ENCODE measurements at places on chromosomes 6 and 20.

GRCh38 chr20:54262671-54263070 lies 54.8 kb downstream of the PFDN4 start:
- DNase-seq: no peak

DNA sequence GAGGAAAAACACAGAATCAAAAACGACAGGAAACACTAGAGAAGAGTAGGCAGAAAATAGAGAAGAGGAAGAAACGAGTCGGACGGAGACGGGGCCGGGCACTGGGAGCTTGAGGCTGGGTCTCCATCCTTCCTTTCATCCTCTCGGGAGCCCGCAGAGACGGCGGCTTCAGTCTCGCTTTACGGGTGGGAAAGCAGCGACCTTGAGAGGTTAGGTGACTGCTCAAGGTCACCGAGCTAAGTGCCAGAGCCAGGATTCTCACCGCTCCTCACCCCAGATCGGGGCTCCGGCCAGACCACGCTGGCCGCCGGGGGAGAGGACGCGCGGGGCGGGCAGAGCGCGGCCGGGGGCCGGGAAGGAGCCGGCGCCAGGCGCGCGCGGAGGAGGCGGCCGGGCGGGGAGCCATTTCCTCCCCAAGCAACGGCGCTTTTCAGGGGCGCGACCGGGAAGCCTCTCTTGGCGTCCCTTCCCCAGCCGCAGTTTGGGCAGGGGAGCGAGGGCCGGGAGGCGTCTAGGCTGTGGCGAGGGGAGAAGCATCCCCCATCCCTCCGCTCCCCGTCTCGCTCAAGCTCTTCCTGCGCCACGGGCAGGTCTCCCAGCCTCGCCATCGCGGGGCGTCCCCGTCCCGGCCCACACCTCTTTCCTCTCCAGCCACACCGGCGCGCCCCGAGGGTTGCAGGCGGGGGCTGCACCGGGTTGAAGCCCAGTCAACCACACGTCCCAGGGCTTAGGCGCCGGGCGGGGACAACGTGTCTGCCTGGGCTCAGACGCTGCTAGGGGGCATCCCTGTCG lies 24.1 kb upstream of the MAP3K7 start:
- peak; percentile 8 for DNase-seq

- no peak for DNase-seq
Observed at GRCh38 chr6:19070520-19070919, 683.4 kb downstream of the RNF144B start.

- peak; percentile 13 for DNase-seq
Observed at GRCh38 chr20:58228484-58229197, at the start of gene ANKRD60. Gene ANKRD60 (minus strand): TSS chr20:58228653. CDS start chr20:58228653, 0 bp downstream.

GRCh38 chr6:111482188-111482958 lies 645 bp downstream of the REV3L start:
- DNase-seq: peak; percentile 17

GRCh38 chr6:107473660-107474059 lies 14.3 kb upstream of the PDSS2 start:
- no peak for DNase-seq

DNA sequence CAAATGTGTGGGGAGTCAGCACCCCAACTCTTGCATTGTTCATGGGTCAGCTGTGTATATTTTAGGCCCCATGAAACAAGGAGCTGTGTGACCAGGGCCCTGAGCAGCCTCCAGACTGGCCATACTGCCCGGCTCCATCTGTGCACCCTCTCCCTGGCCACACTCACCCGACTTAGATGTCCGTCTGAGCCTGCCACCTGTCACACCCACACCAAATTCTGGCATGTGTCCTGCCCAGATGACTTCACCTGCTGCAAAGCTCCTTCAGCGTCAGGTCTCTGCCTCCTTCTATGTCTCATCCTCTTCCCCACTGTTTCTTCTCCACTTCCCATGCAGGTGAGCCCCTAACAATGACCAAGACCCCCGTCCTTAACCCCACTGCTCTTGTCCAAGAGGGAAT lies 88.1 kb upstream of the THBS2 start:
- no peak for DNase-seq

DNA sequence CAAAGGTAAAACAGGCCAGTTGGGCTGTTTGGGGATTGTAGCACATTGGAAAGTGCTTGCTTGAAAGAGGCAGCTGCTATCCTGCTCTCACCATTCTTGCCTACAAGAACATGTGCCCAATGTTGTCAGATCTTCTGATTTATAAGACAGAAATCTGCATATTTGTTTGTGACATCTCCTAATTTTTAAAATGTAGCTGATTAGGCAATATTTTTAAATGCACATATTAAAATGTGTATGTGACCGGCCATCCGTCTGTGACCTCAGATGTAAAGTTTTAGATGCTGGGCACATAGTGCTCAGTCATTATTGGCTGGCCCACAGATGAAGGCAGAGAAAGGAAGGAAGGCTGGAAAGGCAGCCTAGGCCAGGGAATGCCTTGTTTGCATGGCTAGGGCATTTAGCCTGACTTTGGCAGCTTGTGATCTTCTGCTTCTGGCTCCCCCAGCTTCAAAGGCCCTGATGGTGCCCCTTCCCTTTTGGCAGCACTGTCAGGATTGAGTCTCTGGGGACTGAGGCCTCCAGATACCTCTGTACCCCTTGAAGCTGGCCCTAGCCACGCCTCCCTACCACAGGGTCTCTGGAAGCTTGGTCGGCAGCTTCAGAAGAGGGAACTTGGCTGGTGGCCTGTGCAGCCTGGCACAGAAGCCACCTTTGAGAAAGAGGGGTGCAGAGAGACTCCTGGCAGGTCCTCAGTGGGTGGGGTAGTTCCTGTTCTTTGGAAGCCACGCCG lies 6.4 kb downstream of the SNPH start:
- DNase-seq: no peak

DNA sequence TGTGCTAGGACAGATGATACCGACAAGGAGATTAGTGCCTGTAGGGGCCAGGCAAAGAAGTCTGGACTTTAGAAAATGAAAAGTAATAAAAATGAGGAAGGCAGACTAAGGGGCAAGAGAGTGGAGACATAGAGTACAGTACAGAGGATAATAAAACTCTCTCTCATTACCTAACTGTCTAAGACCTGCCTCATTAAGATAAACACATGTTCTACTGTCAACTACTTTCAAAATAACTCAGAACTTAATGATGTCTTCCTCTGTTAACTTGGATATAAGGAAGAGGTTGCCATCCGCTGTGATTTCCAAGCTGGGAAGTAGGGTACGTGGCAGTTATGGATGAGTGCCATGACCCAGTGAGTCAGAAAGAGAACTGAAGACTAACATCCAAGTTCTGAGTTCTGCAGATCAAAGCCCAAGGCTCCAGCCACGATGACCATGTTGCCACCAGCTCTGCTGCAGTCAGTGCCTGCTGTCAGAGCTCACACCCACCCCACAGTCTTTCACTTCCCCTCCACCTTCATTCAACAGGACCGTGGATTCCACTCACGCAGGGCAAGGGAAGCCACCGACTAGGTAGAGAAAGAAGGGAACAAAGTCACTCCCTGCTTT lies 81.8 kb downstream of the KIF16B start:
- DNase-seq: no peak

DNA sequence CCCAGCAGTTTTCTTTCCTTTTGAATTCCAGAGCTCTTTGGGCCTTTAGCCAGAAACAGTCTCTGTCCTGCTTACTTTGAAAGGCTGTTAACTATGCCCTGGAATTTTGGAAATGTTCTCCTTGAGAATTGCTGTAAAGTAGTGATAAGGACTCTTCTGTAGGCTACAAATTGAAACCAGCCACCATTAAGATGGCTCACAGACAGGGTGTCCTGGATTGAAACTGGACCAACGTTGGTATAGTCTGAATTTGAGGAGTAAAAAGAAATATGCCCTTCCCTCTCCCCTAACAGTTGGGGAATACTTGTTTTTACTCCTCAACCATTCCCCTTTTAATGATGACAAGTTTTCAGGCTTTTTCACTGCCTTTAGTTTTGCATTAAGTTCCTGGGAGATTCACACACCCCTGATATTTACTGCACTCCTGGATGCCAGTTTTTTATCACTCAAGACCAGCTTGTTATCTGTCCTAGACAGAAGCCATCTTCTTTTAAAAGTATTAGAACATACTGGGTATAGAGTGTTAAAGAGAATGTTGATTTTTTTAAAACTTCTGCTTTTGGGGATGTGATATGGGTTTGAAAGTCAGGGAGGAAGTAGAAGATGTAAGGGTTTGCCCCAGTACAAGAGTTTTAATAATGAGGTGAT lies 21.9 kb downstream of the TOP1 start:
- no peak for DNase-seq

DNA sequence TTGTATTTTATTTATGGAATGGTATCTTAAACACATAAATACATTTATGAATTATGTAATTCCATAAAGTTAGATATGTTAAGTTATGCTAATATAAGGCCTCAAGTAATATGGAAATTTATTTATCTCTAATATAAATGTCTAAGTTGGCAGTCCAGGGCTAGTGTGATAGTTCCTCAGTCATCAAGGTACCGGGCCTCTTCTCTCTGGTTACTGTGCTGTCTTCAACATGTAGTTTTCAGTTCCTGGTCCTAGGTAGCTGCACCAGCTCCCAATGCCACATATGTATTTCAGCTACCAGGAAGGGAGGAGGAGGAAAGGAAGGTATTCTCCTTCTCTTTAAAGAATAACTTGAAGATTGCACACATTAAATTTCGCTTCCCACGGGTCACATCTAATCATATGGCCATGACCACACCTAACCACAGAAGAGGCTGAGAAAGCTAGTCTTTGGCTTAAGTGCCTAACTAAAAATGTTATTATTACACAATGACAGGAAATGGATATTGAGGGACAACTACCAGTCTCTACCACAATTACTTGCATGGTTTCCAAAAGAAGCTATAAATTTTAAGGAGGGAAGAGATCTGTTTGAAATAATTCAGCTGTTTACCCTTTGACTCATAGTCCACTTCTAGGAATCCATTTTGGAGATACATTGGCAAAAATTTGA lies 68.6 kb downstream of the BCKDHB start:
- DNase-seq: no peak

- no peak for DNase-seq
Observed at GRCh38 chr6:127518191-127518709, 885 bp downstream of the MTCL3 start.

DNA sequence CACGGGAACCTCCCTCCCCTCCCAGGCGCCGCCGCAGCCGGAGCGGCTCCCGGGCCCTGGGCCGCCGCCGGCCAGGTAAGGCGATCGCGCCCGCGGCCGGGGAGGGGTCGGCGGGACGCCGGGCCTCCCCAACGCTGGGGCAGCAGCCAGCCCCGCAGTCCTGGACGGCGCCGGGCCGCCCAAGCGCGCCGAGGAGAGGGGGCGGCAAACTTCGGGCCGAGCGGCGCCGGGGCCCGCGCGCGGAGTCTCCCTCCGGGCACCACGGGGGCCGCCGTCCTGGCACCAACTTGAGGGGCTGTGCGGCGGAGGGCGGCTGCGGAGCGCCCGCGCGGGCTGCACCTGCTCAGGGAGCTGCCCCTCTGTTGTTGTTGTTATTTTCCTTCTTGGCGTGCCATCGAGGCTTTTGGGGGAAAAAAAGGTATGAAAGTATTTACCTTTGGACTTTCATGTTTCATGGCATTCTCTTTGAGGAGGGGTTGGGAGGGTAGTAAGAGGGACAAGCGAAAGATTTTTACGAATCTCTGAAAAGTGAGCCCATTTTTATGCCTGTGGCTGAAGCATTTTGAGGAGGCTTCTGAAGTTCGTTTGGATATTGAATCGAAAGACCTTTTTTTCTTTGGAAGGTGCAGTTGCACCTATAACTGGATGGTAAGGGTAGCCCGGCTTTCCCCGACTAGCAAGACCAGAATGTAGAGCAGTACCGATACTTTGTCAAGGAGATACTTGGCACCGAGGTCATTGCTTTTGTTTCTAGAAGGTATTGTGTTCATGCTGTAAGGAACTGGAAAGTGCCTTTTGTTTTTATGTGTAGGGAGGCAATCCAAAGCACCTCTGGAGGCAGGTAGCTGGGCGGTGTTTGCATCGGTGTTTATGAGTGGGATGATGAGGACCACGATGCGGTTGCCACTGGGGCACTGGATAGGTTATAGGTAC lies at the start of gene RNF182:
TSS of gene RNF182 (plus strand) at position 4 of the 933 bp plus-strand sequence. CDS start 52,168 bp downstream, outside the sequence.
- no peak for DNase-seq

- DNase-seq: no peak
Observed at GRCh38 chr6:149580880-149581279, 14.7 kb downstream of the GINM1 start.

GRCh38 chr6:53359843-53360092 lies 11.0 kb upstream of the ELOVL5 start:
- no peak for DNase-seq

GRCh38 chr6:123848347-123848746 lies 44.7 kb downstream of the NKAIN2 start:
- DNase-seq: no peak

GRCh38 chr6:135179920-135180541 lies 1.1 kb upstream of the MYB start:
- DNase-seq: no peak

DNA sequence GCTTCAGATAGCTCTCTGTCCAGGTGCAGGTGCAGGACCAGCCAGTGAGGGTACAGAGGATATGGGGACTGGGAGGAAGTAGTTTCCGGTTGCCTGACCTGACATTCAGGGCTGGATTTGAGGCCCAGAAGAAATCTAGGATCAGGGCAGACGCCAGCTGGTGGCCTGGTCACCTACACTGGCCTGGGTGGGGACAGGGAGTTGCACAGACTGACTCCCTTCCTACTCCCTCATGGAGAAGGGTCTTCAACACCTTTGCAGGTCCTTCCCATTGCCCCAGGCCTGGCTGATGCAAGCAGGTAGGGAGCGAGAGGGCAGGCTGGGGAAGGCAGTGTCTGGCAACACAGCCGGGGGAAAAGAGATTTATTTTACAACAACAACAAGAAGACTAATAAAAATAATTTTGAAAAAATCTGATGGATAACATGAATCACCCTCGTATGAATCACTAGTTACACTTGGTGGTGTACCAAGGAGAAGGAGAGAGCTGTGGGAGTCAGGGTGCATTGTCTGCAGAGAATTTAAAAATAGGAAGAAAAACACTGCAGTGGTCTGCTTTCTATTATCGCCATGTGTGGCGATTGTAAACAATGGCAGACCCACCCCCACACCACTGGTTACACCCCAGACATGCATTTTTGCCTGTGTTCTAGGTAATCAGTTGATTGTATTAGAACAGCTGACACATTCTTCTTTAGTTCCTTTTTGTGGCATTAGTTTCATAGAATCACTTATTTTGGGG lies 62.3 kb upstream of the SNX9 start:
- DNase-seq: no peak

- DNase-seq: no peak
Observed at GRCh38 chr6:16285467-16286150, 47.2 kb downstream of the GMPR start.

DNA sequence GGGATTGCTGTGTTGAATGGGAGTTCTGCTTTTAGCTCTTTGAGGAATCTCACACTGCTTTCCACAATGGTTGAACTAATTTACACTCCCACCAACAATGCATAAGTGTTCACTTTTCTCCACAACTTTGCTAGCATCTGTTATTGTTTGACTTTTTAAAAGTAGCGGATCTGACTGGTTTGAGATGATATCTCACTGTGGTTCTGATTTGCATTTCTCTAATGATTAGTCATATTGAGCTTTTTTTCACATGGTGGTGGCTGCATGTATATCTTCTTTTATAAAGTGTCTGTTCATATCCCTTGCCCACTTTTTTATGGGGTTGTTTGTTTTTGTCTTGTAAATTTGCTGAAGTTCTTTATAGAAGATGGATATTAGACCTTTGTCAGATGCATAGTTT lies 588.3 kb upstream of the ADGRB3 start:
- DNase-seq: no peak

All from activated CD8-positive, alpha-beta memory T cell treated with anti-CD3 and anti-CD28 coated beads for 4 hours (primary cell).